ENCODE measurements at places on chromosomes 6 and 20.

DNA sequence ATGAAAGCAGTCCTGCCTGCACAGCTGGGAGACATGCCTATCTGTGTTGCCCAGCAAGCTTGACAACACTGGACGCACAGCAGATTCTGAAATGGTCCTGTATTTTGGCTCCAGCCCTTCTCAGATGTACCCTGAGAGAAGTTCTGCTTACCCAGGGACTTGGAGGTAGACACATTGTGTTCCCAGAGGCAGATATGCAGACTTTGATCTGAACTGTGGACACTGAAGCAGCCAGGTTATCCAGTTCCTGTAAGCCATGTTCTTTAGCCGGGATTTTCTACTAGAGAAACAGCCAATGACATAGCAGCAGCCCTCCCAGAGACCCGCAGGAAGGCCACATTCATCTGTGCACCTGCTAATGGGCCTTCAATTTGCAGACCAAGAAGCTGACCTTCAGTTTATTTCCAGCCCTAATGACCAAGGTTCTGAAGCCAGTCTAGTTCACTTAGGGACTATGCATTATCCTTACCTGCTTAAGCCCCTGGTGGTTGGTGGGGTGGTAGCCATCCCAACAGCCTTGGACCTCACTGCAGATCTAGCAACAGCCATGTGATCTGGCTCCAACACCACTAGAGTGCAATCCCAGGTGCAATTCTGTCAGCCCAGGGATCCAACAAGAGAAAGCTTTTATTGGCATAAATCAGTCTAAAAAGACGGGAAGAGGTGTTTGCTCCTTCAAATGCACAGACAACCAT lies 134.2 kb downstream of the MEI4 start:
- no peak for DNase-seq

DNA sequence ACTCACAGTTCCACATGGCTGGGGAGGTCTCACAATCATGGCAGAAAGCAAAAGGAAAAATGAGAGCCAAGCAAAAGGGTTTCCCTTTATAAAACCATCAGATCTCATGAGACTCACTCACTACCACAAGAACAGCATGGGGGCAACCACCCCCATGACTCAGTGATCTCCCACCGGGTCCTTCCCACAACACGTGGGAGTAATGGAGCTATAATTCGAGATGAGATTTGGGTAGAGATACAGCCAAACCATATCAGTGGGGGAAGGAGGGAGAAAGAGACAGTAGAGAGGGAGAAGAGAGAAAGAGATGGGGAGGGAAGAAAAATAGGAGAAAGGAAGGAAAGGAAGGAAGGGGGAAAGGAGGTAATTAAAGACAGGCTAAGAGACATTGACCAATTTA lies 30.1 kb downstream of the GMDS start:
- no peak for DNase-seq

GRCh38 chr20:665276-665675 lies 10.3 kb downstream of the SCRT2 start:
- DNase-seq = no peak

GRCh38 chr20:62049342-62050165 lies 16.1 kb downstream of the TAF4 start:
- DNase-seq = no peak

DNA sequence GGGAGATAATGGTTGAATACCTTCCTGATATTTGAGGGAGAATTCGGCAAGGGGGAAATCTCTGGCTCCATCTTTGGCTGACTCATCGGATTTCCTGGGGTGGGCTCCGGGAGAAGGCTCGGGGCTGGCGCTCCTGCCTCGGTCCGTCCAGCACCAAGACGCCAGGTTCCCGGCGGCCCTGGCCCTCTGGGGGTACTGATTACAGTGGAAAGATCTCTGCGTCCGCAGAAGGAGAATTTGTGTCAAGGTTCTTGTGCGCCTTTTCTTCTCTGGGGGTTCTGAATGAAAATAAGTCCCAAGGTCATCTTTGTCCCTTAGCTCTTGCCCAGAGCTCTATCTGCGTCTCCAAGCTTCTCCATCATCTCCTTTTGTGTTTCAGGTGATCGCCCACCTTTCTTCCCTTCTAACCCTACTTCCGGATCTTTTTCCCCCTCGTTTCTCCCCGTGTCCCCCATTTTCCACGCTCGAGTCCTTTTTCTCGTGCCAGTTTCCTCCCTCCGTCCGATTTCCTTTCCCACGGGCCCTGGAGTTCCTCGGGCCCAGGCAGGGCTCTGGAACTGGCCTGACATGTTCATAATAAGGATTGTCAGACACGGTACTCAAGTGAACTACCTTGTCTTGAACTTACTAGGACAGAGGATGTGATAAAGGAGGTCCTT lies 11.6 kb downstream of the NRN1 start:
- no peak for DNase-seq

- DNase-seq = no peak
These were observed 36.7 kb upstream of the RIPOR2 start for GRCh38 chr6:24972311-24972958.

DNA sequence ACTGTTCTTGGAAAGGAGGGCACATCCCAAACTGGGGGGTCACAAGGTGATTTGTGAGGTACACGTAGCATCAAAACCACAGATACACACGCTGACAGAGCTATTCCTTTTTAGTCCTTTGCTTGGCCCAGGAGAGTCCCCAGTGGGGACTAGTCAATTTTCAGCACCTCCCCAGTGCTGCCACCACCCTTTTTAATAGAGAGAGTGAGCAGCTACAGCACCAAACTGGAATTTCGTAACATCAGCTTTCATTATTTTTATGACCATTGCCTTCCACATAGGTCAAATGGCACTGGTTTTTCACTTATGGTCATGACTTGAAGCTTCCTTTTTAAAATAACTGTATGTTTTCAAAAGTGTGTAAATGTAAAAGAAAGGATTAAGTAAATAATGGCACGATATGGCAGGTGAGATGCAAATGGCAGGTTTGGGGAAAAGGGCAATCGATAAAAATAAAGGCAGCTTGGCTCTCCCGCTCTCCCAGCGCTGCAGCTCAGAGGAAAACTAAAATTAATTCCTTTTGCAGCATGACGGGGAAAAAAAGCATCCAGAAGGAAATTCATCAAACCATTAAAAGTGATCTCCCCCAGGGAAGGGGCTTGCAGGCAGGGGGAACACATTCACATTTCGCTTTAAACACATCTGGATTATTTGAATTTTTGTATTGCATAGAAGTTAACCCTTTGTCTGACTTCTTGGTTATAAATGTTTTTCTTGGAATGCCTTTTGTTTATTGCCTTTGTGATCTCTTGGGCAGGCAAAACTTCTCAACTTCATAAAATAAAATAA lies 95.2 kb downstream of the ANKRD60 start:
- no peak for DNase-seq

DNA sequence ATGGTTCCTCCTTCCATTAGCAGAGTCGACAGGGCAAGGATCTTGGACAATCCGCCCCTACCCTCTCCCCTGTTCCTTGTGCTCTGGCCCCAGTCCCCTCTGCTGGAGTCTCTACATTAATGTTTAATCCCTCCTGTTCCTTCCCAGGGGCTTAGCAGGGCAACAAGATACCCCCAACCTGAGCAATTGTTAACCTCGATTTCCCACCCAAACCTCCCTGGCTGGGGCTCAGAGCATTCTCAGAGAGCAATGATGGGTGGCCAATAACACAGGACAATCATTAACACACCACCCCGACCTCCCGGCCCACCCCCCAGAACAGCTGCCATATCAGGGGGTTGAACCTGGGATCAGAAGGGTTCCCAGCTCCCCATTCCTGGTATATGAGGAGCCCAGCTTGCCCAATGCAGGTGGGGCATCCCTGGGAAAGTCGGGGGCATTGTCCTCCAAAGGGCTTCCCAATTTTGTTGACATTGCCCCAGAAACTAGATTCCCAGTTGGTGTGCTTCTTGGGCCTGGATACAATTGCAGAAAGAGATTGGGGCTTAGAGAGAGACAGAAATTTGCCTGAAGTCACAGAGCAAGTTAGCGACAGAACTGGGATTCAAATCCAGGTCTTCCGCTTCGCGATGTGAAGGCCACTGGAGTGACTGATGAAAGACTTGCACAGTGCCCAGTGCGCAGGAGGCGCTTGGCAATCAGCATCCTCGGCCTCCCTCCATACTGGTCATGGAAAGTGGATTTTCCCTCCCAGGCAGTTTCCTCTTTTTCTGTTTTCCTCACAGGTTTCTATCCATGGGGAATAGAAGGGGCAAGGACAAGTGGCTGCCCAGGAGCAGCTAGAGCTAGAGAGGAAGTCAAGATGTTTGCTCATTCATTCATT lies 59.6 kb upstream of the TTPAL start:
- no peak for DNase-seq

DNA sequence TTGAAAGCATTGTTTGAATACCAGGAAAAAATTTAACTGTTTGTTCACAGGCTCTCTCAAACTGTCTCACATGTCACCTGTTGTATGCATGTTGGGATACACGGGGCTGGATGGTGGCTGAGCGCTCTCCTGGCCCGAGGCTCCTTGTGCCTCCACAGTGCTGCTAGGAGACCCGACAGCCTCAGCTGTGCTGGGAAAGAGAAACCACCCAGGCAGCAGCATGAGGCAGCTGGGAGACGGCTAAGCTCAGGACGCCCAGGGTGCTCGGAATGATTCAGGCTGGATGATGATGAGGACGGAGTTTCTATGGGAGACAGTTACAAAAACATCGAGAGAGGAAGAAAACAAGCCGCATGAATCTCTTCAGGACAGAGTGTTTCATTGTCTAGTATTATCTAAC lies 278.0 kb upstream of the CDH4 start:
- no peak for DNase-seq

- DNase-seq = no peak
These were observed 236.7 kb downstream of the FARS2 start for GRCh38 chr6:5497896-5498578.

DNA sequence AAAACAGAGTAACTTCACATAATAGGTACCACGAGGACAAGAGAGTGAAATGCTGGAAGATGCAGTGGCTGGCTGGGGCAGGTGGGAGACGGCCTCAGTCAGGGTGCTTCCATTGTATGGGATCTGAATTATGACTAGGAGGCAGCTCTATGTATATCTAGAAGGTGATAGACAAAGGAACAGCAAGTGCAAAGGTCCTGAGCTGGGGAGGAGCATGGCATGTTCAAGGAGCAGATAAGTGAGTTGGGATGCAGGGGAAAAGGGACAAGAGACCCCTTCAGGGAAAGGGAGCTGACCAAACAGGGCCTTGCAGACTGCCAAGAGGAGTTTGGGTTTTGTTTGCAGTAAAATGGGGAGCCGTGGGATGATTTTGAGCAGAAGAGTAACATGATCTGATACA lies 8.3 kb upstream of the SLC9A8 start:
- DNase-seq = no peak

GRCh38 chr20:2872459-2873009 lies 747 bp upstream of the PTPRA start:
- DNase-seq = peak; percentile 30

- DNase-seq = no peak
These were observed 116.4 kb downstream of the THEMIS start for GRCh38 chr6:127784468-127784867.

- DNase-seq = no peak
These were observed 14.0 kb downstream of the EPB41L2 start for GRCh38 chr6:131048933-131049515.
